ENCODE measurements at places on chromosomes 7 and 10. TPM values are rescaled to one million over a fixed set of nuclear protein-coding genes. Genes with fewer than 3 reads are reported as not detected.

- no peak for DNase-seq
These were observed 181.4 kb downstream of the AKR1D1 start for GRCh38 chr7:138257459-138258196.

GRCh38 chr7:41708581-41709358 is 5.9 kb upstream of the INHBA start:
- DNase-seq: no peak

Gene OIT3
- not detected for total RNA-seq

GRCh38 chr7:110253093-110253492 is 837.8 kb upstream of the LRRN3 start:
- no peak for DNase-seq

DNA sequence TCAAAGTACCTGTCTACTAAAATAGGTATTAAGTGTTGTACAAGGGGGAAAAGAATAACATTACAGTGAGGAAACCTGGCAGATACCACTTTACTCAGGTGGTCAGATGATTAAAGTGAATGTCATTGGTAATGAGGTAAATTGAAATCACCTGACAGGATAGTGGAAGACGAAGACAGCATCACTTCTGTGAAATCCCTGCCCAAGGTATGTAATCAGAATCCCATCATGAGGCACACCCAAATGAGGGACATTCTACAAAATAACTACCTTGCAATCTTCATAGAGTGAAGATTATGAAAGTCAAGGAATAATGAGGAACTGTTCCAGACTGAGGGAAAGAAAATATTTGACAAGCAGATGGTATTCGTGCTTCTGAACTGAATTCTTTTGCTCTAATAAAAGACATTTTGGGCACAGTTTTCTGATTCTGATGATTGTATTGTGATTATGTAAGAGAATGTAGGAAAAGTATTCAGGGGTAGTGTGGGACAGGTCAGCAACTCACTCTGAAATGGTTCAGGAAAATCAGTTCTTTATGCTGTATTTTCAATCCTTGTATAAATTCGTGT is 33.3 kb upstream of the ARMS2 start:
- DNase-seq: no peak

GRCh38 chr7:24297362-24297761 is 13.4 kb downstream of the NPY start:
- DNase-seq: no peak

GRCh38 chr10:124742413-124743190 is 1.6 kb downstream of the FAM53B start:
- DNase-seq: peak; percentile 60

Gene ITPRID1
- not detected for total RNA-seq

Measured in glutamatergic neuron (in vitro differentiated cells).